ENCODE measurements at places on chromosomes 5 and 9.

DNA sequence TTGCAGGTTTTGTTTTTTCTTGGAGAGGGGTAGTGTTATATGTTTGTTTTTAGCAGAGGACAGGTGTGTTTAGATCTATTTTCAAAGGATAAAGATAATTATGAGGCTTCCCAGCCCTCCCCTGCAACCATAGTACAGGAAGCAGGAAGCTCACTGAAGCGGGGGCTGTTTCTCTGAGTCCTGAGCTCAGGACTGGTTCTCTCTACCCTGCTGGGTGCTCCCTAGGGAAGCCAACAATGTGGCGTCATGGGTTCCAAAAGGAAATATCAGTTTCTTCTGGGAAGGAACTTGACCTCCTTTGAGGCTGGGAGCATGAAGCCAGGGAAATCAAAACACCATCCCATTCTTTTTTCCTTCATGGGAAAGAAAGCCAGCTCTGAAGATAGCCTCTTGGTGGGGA is 62.2 kb downstream of the RAD23B start:
- no peak for DNase-seq

DNA sequence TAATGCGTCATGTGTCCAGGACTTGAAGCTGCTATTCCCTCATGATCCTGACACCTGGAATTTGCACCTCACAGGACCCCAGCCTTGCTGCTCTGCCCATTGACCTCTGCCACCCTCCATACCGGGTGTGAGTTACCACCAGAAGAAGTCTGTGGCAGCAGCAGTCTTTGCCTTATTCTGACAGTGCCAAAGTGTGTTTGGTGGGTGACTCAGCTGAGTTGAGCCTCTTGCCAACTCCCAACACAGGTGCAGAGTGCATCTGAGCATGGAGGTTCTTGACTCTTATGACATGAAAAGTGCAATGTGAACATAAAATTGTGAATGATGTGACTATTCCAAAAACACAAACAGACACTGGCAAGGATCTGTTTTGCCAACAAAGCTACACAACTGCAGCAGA is 1166.5 kb upstream of the CDH18 start:
- DNase-seq: no peak

DNA sequence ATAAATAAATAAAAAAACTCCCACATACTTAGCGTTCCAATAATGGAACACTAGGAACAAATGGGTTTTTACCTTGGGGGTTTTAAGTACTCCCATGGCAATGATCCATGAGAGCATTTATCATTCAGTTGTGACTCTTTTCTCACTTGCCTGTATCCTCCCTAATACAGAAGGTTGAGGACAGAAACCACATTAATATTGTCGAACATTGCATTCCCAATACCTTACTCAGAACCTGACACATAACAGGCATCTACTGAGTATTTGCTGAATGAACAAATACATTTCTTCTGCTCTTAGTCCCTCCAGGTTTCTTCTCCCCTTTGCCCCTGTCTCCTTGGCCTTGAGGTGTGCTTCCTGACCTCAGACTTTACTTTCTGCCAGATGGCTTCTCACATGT is 175.9 kb downstream of the CEMIP2 start:
- no peak for DNase-seq

DNA sequence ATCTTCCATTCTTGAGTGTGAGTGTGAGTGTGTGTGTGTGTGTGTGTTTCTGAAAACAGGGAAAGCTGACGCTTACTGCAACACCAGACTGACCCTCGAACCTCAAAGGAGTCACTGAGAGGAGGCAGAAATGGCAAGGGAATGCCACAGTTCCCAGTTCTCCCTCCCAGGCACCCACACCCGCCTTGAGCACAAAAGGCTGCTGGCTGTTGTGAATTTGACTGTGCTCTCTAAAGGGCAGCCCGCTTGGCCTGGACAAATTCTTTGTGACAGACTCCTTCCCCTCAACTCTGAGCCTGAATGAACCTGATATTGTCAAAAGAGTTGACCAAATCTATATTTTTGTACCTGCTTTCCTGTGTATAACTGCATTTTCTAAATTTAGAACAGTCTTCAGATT is 245.7 kb upstream of the IRX2 start:
- no peak for DNase-seq

- no peak for DNase-seq
Observed at GRCh38 chr5:133675376-133676154, 63.2 kb upstream of the FSTL4 start.

DNA sequence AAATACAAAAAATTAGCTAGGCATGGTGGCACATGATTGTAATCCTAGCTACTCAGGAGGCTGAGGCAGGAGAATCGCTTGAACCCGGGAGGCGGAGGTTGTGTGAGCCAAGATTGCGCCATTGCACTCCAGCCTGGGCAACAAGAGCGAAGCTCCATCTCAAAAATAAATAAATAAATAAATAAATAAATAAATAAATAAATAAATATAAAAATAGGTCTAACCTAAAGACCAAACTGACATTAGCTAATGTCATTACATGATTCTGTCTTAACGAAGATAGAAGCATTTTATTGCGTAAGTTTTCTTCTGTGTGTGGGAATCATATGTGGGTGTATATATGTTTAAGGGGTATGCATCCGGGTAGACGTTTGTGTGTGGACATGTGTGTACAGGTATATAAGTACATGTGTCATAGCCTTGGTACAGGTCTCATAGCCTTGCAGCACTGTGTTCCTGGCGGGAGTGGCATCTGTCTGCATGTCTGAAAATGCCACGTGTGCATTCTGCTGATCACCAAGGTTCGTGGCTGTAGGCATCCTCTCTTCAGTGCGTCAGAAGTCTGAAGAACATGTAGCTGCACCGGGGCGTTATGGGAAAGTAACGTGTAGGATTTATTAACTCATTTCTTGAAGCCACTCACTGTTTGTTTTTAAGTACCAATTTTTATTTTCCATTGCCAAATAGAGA is 298.1 kb downstream of the NR3C1 start:
- DNase-seq: no peak

- DNase-seq: no peak
Observed at GRCh38 chr9:134057751-134058701, 9.8 kb downstream of the BRD3 start.

DNA sequence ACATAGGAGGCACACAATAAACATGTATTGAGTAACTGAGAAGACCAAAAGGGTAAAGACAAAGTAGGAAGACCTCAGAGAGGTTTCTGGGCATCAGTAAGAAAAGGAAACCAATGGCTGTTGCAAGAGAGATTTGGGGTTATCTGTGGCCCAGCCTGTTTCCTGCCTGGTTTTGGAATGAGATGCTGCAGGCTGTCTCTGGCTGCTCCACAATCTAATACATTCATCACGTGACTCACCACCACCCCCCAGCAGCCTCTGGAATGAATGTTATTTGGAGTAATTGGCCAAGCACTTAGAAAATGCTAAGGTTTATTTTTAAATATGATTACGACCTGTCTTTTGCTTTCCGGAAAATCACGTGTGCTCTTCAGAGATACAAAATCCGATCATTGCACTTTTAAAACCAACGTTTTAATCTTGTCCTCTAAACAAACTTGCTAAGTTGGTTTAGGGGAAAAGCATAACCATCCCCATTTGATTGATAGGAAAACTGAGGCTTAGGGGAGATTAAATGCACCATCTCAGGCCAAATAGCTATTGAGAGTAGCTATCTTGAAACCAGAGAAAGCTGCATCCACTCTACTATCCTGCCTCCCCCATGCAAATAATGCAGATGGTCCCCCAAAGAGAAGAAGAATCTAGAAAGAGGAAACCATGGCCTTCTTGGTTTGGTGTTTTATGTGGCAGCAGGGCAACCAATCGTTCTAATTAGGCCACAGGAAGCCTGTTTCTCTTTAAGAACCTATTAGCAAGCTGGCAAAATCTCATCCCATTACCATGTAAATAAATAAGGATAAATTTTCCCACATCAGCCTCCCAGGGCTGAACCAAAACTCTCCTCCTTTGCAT is 151.8 kb upstream of the ADRA1B start:
- DNase-seq: no peak

- DNase-seq: no peak
Observed at GRCh38 chr5:321726-322251, 275 bp downstream of the AHRR start.

GRCh38 chr9:121992571-121993212 is 100.4 kb downstream of the TTLL11 start:
- DNase-seq: no peak

DNA sequence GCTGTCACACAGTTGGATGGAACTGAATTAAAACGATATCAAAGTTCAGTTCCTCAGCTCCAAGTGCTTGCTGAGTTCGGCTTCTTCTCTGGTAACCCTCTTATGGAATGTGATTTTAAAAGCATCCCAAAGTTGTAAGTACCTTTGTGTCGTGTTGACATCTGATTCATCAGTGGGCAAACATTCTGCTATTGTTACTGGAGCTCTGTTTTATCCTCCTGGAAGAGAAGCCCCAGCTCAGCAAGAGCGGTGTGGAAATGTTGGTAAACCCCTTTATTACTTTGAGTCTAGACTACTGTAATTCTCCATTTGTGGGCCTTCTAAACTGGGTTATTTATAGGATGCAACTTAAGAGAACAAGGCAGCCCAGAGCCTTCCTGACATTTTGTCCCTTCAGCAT is 699.3 kb upstream of the WWC1 start:
- DNase-seq: no peak

GRCh38 chr9:130854092-130854491 is 19.0 kb downstream of the ABL1 start:
- no peak for DNase-seq

DNA sequence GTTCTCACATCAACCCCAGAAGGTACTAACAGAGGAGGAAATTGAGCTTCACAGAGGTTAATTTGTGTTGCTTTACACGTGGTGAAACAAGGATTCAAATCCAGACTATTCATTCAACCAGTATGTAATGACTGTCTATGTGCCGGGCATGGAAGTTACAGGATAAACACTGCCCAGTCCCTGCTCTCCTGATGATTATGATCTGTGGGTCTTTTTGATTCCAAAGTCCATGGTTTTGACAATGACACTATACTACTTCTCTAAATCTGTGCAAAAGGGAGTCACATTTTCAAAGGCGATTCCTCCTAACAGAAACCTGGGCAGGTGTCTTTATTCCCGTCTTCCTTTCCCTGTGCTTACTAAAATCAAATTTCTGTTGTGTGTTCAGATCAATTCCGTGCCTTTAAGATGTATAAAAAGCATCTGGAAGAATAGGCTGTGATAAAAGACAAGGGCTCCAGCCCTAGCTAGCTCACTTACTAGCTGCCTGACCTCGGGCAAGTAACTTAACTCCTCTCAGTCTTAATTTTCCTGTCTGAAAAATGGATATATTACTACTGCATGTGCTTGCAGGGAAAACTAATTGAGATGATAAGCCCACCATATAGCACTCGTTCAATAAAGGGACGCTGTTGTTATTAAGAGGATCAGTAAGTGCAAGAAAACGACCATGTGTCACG is 970 bp upstream of the CREBRF start:
- DNase-seq: no peak

GRCh38 chr5:106140101-106140500 is 1530.6 kb downstream of the EFNA5 start:
- DNase-seq: no peak

- peak; percentile 20 for DNase-seq
Observed at GRCh38 chr5:142014911-142015584, 2.2 kb upstream of the GNPDA1 start.

Measured in stimulated activated CD8-positive, alpha-beta memory T cell treated with anti-CD3 and anti-CD28 coated beads, Interleukin-4, amount 100 ng/mL, for 4 hours (primary cell).